ENCODE measurements at places on chromosomes 2 and 18.

- DNase-seq: no peak
Observed at GRCh38 chr2:159925975-159926374, 128.0 kb upstream of the CD302 start.

GRCh38 chr2:139492131-139492680, 712.0 kb upstream of the NXPH2 start:
- no peak for DNase-seq

- DNase-seq: no peak
Observed at GRCh38 chr2:118492335-118492734, 355.1 kb downstream of the EN1 start.

DNA sequence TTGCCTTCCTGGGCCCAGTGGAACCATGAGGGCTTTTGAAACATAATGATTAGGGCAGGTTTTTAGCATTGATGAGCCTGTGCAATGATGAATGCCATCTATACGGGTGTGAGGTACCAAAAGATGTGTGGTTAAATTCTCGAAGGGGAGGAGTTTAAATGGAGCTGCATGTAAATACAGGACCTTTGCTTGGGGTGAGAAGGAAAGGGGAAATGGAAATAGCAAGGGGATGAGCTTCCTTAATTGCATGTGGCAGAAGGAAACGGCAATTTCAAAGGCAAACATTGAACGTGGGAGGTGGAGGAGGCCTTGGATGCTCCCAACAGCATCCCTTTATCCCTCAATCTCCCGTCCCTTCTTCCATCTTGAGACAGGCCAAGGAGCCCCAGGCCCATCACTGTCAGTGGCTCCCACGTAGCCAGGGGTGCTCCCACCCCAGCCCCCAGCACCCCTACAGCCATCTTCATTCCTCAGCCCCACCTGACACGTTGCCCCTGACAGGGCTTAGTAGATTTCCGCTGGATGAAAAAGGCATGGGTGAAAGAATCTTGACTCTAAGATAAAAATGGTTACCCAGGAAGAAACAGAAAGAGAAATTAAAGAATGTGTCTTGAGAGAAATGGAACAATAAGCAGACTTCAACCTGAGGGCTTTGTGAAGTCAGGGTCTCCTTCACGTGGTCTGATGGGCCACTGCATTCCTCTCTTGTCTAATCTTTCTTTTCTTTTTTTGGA, 32.5 kb downstream of the INPP5D start:
- no peak for DNase-seq

DNA sequence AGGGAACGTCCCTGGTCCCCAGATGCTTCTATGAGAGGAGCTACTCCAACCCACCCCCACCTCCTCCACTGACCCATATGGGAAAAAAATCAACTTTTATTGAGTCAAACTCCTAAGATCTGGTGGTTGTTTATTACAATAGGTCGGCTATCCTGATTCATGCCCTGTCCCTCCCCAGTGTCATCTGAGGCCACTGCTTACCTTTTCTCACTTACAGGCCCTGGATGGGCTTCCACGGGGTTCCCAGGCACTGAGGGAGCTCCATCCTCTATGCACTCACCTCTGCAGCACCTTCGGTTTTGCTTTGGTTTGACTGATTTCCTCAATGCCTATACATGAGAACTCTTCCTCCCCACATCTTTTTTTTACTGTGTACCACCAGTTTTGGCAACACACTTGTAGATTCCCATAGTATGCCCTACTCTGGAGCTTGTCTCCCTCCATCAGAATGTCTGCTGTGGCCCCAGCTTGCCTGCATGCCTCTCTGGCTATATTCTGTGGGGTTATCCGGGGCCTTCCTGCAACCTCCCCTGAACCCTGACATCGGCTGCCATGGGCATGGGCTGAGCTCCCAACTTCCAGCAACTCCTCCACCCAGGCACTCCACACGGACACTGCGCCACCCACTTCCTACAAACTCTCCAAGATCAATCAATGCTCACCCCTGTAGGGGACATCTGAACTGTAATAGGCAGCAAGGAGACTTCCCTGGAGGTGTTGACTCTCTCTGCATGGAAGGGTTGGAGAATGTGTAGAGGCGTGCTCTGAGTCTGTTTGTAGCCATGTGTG, 236.1 kb downstream of the VAPA start:
- no peak for DNase-seq

DNA sequence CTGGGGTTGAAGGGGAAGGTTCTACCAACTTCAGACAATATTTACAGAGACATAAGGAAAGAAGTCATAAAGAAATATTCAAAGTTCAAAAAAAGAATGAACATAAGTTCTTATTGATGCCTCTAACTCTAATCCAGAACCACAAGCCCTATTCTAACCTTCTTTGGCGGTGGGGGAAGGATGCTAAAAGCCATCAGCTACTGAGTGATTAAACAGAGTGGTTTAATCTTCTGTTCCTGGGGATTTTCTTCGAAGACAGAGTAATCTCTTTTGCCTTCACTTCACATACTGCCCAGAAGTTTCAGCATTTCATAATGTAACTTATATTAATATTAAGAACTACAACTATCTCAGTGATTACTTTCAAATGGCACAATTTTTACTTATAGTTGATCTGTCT, 51.2 kb upstream of the TXNDC2 start:
- DNase-seq: no peak

DNA sequence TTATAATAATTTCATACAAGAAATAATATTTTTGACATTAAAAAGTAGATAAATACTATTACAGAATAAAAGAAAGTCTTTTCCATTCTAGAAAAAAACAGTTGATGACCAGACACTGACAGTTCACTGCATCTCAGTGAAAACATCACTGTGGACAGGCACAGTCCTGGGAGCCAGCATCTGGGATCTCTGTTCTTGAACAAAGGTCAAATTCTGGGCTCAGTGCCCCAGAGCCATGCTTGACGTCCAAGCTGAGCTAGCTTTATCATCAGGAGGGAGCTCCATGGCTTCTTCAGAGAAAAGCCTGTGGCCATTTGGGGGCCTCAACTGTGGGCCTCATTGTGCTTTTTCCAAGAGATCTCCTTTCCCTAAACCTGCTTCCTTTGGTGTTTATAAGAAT, 86.1 kb upstream of the SRD5A2 start:
- no peak for DNase-seq

- no peak for DNase-seq
Observed at GRCh38 chr18:67794521-67794920, 278.0 kb upstream of the DSEL start.

Measured in foreskin melanocyte (primary cell).